ENCODE measurements at places on chromosomes 6 and 20.

DNA sequence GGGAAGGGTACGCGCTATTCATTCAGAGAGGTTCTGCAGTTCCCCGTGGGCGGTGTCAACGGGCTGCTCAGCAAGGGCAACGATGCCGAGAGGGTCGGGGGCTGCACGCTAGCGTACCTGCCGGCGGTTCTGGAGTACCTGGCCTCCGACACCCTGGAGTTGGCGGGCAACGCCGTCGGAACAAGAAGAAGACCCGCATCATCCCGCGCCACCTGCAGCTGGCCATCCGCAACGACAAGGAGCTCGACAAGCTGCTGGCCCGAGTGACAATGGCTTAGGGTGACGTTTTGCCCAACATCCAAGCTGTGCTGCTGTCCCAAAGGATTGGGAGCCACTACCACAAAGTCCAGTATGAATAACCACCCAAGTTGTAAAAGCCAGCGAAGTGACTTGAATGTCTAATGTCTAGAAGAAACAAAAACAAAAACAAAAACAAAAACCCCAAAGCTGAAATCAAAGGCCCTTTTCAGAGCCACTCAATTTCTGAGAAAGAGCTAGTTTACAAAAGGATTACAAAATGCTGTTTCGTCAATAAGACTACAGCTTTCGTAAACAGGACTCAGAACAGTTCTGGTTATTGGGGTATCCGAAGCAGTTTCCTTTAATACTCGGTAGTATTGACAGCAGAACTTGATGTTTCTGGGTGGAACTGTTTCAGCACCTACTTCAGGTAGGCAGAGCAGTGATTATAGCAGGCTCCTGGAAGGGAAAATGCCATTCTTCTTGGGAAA, 21.9 kb upstream of the SLC17A4 start:
- no peak for DNase-seq

DNA sequence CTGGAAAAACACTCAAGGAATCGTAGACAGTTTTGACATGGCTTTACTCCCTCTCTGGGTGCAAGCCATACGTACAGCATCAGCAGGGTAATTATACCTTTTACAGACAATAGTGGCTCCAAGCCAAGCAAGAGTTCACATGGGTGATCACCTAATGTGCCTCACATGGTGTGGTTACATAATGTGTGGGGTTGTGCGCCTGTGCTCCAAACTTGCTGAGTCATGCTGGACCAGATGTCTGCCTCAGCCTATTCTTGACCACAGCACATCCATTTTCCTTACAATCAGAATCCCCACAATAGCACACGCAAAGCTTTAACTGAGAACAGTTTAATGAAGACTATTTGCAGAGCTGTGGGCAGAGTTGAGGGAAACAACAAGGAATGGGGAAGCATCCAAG, 74.5 kb downstream of the ALDH8A1 start:
- no peak for DNase-seq

- DNase-seq = no peak
These were observed 382.7 kb downstream of the UTRN start for GRCh38 chr6:144667532-144668503.

GRCh38 chr20:46018611-46019010, 9.9 kb downstream of the MMP9 start:
- DNase-seq = no peak

GRCh38 chr6:143258945-143259344, 191.6 kb downstream of the ADAT2 start:
- DNase-seq = no peak

DNA sequence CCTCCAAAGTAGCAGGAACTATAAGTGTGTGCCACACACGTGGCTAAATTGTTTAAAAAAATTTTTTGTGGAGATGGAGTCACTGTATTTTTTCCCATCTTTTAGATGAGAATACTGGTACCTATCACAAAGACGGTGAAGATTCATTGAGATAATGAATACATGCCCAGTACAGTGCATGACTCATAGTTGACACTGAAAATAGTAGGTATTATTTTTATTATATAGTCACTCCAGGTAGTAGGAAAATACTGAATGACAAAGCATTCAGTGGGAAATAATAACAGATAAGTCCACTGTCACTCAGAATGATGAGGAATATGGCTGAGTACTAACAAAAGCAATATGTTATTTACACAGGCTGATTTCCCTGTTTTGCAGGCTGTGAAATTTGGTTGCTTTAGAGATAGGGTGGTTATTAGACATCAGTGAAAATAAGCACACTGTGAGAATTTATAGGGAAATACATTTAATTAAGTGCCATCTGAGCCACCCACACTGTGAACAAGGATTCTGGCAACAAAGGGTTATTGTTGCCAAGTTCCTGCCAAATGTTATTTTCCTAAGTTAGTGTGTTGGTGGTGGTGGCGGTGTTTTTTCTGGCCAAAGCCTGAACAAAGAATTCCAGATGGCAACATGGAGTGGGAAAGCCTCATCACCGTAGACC, 129.8 kb upstream of the FOXQ1 start:
- DNase-seq = no peak

DNA sequence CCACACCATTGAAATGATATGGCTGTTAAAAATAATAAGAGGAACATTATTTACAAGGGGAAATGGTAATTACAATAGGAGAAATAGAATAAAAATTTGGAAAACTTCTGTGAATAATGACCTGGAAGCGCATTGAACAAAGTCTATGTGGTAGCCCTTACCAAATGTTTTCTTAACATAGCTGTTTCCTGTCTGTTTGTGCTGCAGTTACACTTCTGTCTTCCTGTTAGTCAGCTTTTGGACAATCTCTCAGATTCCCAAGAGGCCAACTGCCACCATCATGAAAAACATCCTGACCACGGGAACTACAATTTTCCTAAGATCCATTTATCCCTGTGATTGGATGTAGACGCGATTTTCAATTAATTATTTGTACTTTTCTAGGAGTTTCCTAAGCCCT, 754.4 kb upstream of the MARCKS start:
- no peak for DNase-seq

DNA sequence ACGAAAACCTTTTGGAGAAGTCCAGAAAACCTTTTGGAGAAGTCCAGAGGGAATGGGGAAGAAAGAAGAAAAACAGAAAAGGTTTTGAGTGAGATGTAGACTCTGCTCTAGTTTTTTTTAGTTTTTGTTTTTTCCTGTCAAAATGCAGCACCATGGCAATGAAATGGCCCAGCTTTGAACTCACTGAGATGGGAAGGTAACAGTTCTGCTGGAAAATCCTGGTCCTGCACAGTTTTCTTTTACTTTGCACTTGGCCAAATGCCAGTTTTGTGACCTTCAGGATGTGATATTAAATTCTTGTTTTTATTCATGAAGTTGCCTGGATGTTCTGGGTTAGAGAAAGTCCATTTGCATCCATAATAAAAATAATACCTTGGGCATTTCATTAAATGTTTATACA, 145.7 kb downstream of the CFAP61 start:
- no peak for DNase-seq

DNA sequence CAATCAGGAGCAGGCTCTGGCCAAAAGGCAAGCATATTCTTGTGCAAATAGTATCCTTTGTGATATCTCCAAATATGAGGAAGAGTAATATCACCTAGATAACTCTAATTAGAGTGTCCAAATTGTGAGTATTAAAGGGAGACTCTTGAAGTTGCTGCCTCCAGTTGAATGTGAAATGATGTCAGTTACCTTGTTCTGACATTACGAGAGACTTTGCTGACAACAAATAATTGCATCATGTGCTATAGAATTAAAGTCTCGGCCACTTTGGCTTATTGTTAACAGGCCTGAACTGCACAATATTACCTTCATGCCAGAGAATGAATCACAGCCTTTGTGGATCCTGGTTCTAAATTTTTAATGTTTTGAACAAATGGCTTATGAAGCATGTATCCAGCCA, 106.5 kb downstream of the AIG1 start:
- DNase-seq = no peak

DNA sequence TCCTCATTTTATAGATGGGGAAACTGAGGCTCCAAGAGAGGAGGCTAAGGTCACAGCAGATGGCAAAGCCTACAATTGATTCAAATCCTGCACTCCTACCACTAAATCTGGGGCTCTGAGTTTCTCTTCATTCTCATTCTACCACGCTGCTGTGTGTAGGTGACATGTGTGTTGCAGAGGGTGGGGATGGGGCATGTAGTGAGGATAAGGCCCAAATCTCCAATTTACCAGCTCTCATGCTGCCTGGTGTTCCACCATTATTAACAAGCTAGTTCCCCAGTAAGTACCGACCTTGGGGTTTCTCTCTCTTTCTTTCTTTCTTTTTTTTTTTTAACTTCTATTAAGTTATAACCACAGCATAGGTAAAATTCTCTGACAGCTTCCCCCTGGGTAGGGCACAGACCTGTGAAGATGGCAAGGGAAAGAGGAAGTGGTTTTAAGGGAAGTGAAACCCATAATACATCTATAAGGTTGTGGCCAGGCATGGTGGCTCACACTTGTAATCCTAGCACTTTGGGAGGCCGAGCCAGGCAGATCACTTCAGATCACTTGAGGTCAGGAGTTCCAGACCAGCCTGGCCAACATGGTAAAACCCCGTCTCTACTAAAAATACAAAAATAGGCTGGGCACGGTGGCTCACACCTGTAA, 13.0 kb upstream of the MATN4 start:
- no peak for DNase-seq

DNA sequence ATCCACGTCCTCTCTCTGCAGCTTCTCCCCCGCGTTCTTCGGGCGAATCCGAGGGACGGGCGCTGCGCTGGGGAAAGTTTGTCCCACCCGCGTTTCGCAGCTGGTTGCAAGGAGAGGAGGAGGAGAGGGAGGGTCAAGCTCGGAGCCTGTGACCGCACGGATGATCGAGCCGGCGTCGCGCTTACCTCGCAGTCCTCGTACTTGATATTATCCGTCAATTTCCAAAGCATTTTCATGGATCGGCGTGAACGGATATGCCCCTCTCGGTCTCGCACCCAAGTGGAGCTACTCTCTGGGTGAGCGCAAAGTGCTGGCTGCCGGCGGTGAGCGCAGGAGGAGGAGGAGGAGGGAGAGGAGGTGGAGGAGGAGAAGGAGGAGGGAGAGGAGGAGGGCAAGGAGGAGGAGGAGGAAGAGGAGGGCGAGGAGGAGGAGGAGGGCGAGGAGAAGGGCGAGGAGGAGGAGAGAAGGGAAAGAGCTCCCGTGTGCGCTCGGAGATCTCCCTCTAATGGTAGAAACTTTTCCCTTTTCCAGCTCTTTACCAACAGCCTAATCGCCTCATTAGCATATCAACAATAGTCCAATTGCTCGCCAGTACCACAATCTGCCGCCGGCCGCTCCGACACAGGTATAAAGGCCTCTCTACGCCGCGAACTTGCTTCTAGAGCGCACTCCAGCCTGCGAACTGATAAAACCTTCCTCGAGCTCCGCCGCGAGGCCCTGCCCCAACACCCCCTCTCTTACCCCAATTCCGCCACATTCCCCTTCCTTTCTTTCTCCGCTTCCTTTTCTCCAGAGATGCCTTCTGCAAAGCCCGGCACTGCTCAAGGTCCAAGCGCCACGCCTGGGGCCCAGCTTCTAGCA, at the start of gene TFAP2A:
TSS of gene TFAP2A (minus strand) at position 319 of the 861 bp plus-strand sequence. CDS start at position 236, 83 bp downstream.
- DNase-seq = peak; percentile 65

GRCh38 chr6:14664112-14664601, 546.6 kb downstream of the CD83 start:
- no peak for DNase-seq

- DNase-seq = peak; percentile 89
These were observed 409 bp upstream of the ATXN1 start for GRCh38 chr6:16761471-16762267.

GRCh38 chr20:51399006-51399890, 143.3 kb downstream of the NFATC2 start:
- no peak for DNase-seq

DNA sequence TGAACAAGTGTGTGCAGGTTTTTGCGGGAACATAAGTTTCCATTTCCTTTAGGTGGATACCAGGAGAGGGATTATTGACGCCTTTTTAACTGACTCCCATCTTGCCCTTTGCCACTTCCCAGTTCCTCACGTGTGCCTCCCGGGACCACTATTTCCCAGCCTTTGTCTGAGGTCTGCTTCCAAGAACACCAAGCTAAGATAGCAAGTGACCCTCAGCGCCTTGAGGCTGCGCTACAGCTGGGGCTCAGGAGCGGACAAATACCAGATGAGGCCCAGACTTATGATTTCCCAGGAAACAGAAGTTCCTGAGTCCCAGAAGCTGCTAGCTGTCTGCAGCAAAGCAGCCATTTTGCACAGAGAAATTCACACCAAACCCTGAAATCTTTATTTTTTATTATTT, 216.7 kb downstream of the SYNDIG1 start:
- no peak for DNase-seq

DNA sequence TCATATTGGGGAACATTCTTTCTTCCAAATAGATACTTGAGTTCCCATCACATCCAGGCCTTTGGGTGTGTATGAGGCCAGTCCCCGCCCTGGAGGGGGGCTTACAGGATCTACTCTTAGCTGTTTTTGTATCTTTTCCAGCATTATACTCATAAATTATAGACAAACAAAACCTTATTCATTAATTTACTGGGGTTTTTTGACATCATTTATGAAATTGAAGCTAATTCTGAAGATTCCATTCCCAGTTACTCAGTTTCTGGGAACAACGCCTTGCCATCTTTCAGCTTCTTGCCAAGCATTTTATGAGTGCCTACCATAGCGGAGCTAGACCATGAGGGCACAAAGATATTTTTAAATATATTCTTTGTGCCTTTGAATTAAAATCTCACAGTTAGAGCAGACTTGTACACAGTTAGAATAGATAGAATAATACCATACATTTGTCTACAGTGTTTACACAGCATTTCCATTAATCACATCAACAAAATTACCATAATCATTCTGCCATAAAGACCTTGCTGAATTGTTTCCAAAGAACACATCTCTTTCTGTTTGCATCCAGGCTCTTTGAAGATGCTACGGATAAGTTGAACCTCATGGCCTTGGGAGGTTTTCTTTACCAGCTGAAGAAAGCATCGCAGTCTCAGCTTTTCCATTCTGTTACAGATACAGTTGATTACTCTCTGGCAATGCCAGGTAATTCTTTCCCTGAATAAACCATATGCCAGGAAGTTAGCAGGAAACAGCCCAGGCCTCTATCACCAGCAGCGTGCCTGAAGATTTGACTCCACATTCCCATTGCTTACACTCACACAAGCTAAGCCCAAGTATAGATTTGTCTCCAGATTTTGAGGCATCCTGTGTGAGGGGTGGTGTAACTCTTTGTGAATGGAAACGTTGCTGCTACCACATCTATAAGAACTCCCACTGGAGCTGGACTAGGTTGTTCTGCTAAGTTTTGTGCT, 75.4 kb upstream of the PBOV1 start:
- DNase-seq = no peak

- DNase-seq = no peak
These were observed 8.0 kb downstream of the MYLIP start for GRCh38 chr6:16136621-16137450.

- no peak for DNase-seq
These were observed 949.9 kb upstream of the FLRT3 start for GRCh38 chr20:15287329-15287728.

DNA sequence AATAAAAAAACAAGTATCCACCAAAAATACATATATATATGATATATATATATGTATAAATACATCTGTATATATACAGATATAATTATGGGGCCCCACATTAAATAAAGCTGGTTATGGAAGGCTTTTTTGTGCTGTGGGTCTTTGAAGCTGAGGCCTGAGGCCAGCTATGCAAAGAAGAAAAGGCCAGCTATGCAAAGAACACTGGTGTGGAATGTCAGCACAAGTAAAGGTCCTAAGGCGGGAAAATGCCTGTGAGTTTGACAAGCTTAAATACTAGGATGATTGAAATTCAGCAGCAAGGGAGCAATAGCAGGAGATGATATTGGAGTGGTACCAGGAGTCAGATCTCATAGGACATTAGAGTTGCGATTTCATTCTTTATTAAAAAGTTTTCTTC, 25.2 kb downstream of the ADGRF1 start:
- no peak for DNase-seq
